Activated CD8-positive, alpha-beta memory T cell treated with anti-CD3 and anti-CD28 coated beads for 24 hours (primary cell): ENCODE measurements at places on chromosomes 16 and 17.

GRCh38 chr17:83103200-83103942 lies 24.0 kb downstream of the METRNL start:
- no peak for DNase-seq

DNA sequence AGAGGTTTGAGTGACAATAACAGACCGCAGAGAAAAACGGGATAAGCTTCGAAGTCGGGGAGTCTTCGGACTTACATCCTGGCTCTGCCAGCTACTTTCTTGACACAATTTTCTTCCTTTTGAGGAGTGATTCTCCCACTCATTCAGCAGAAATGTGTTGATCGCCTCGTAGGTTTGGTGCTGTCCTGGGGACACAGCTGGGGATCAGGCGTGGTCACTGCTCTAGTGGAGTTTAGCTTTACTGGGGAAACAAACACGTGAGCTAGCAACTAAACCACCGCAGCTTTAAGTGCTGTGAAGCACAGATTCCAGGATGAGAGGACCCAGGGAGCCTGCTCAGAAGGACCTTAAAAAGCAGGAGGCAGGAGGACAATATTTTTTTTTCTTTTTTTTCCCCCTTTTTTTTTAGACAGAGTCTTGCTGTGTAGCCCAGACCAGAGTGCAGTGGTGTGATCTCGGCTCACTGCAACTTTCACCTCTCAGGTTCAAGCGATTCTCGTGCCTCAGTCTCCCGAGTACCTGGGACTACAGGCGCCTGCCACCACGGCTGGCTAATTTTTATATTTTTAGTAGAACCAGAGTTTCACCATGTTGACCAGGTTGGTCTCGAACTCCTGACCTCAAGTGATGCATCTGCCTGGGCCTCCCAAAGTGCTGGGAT lies 858 bp downstream of the NUBP1 start:
- DNase-seq = no peak

DNA sequence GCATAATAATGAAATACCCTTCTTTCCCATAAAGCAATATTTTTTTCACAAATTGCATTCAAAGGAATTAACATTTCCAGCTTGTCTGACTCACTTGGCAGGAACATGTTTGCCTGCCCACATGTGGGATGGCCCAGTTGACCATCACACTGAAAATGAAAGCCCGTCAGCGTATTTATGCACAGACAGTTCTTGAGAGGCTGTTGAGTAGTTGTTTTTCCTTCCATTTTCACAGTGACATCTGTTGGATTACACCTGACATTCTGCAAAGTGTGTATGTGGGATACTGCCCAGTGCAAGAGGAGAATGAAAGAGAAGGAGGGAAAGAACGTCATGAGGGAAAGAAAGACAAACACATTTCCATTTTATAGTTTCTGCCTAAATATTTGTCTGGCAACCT lies 29.7 kb downstream of the HS3ST4 start:
- DNase-seq = no peak

DNA sequence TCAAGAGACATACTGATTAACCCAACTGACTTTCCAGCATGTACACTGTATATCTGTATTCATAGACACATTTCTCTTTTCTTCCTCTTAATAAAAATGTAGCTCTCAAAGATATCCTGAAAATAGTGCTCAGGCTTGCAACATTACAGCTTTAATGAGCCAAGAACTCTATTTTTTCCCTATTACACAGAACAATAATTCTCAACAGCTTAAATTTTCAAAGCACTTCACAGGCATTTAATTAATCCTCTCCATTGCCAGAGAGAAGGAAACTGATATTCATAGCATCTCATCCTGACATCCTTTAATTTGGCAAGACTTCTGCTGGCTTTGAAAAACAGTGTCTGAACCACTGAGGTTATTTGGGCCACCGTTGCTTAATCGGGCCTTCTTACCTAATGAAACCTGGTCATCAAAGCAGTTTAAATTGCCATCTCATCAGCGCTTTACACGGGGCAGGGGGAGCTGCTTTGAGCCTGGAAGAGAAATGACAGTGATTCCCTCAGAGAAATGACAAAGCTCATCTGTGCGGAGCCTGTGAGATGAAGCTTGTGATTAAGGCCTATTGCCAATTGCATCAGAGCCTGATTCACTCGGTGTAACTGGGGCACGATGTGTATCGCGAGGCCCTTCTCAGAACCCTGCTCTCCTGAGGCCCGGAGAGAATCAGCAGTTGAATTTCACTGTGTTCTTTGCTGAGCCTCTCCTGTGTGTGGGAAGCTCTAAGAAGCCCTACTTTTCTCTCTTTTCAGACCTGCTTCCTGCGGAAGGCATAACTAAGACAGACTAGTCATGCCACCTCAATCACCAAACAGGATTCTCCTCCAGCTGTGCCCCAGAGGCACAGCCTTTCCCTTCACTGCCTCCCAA lies 8.5 kb upstream of the SIAH1 start:
- DNase-seq = no peak

GRCh38 chr16:68445458-68445857 lies 2.9 kb downstream of the SMPD3 start:
- DNase-seq = no peak

- peak; percentile 96 for DNase-seq
These were observed 463 bp downstream of the RILP start for GRCh38 chr17:1648963-1649843.

GRCh38 chr17:27353033-27353460 lies 59.1 kb downstream of the WSB1 start:
- DNase-seq = no peak

- peak; percentile 54 for DNase-seq
These were observed 49.2 kb downstream of the KCNJ12 start for GRCh38 chr17:21425321-21425720.

DNA sequence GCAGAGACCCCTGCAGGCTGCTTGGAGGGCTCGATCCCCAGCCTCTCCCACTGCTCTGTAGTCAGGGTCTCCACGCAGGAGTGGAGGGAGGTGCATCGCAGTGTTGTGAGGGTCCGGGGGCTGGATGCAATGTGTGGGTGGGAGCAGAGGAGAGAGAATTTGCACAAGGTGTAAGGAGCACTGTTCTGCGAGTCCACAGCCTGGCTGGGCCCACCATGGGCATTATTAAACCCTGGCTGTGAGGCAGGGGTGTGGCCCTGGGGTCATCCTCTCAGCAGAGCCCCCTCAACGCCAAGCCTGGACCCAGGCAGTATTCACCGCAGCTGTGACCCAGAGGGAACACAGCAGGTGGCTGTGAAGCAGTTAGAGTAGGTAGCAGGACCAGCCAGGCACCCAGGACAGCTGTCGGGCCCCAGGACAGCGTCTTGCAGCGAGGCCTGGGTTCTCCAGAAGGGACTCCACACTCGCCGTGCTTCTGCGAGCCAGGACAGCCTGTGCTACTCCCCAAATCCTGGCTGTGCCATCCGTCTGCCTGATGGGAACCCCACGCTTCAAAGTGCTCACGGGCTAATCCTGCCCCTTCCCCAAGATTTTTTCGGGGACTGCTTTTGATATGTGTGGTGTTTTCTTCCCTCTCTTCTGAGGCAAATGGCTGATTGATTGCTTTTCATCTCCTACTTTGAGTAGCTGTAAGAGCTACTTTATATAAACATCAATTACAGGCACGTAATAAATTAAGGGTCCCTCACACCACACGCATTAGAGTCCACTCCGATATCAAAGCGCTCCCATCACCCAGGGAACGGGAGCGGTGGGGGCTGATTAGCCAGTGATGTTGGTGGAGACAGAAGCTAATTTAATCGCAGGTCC lies 100.9 kb upstream of the GSE1 start:
- no peak for DNase-seq

- no peak for DNase-seq
These were observed 62.1 kb upstream of the NOL11 start for GRCh38 chr17:67655478-67656148.

DNA sequence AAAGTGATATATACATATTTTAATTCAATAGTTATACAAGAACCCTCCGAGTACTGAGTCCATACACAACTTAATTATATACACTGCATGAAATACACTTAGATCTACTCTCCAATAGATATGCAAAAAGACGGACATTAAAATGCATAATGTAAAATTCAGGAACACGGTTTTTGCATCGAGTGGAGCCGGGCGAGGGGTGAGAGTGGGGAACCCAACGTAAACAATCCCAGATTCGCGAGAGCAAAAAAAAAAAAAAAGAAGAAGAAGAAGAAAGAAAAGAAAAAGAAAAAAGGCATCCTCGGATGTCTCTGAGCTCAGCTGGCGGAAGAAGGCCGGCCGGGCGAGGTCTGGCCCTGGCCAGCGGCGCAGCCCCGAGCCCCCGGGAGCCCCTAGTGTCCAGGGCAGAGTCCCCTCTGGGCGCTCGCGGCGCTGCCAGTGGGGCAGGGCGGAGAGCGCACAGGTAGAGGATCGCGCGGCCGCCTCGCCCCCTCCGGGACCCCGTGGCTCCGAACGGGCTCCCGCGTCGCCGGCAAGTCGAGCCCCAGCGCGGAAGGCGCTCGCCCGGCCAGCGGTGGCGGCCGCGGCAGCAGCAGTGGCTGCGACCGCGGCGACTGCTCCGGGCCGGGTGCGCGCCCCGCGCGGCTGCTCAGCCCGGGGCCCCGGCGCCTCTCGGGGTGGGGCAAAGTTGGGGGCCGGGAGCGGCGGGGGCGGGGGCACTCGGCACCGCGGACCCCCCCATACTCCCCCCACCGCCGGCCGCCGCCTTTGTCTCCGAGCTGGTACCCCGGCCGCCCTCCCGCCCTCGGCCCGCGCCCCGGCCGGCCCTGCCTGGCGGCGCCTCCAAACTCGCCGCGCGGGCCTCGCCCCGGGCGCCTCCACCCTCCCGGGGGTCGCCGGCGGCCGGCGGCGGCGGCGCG lies 9.6 kb upstream of the ZFHX3 start:
- no peak for DNase-seq

- DNase-seq = peak; percentile 33
These were observed 142.5 kb upstream of the HS3ST2 start for GRCh38 chr16:22671301-22672076.

- peak; percentile 55 for DNase-seq
These were observed 27.9 kb downstream of the SMG6 start for GRCh38 chr17:2275722-2276121.

GRCh38 chr17:1928976-1929375 lies 96.2 kb downstream of the RTN4RL1 start:
- DNase-seq = no peak

DNA sequence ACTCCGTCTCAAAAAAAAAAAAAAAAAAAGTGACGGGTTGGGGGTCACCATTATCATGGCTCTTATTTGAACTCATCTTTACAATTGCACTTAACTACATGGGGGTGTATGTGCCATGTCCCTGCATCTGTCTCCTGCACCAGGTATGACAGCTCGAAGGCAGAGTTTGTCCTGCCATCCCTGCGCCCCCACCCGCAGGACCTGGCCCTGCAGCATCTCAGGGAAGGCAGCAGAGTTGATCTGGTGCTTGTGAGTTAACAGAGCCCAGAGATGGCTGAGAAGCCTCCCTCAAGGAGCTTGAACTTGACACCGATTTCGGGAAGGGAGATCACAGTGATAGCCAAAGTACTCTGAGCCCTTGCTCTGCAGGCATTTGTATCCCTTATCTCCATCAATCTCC lies 44.8 kb downstream of the C16orf82 start:
- peak; percentile 46 for DNase-seq

DNA sequence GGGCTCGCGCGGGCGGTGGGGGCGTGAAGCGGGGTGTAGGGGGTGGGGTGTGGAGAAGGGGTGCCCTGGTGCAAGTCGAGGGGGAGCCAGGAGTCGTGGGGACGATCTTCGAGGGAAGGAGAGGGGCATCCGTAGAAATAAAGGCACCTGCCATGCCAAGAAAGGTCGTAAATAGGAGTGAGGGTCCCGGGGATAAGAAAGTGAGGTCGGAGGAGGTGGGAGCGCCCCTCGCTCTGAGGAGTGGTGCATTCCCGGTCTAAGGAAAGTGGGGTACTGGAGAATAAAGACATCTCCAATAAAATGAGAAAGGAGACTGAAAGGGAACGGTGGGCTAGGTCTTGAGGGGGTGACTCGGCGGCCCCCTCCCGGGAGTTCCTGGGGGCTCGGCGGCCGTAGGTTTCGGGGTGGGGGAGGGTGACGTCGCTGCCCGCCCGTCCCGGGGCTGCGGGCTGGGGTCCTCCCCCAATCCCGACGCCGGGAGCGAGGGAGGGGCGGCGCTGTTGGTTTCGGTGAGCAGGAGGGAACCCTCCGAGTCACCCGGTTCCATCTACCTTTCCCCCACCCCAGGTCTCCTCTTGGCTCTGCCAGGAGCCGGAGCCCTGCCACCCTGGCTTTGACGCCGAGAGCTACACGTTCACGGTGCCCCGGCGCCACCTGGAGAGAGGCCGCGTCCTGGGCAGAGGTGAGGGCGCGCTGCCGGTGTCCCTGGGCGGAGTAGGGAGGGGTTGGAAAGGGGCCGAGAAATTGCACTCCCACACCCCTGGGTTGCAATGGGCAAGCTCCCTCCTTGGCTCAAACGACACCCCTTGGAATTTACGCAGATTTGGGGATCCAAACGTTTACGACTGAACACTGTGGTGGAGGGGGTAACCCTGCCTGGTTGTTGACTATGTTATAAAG lies 888 bp downstream of the CDH1 start:
- DNase-seq = no peak

DNA sequence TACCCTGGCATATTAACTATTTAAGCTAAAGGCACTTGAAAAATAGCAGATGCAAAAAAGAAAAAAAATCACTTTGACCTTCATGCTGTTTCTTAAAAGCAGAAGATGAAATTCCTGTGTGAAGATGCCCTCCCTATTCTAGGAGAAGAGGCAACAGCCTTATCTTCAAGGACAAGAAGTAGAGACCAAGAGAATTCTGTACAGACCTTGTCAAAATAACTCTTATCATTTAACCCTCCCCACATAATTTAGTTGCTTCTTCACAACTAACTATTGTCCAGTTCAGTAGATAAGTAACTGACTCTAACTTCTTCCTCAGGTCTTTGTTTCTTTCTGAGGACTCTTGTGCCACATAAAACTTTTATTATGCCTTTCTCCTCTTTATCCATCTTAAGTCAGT lies 72.0 kb upstream of the MARCHF10 start:
- no peak for DNase-seq

GRCh38 chr17:44348234-44348987 lies 3.3 kb downstream of the GRN start:
- DNase-seq = no peak

DNA sequence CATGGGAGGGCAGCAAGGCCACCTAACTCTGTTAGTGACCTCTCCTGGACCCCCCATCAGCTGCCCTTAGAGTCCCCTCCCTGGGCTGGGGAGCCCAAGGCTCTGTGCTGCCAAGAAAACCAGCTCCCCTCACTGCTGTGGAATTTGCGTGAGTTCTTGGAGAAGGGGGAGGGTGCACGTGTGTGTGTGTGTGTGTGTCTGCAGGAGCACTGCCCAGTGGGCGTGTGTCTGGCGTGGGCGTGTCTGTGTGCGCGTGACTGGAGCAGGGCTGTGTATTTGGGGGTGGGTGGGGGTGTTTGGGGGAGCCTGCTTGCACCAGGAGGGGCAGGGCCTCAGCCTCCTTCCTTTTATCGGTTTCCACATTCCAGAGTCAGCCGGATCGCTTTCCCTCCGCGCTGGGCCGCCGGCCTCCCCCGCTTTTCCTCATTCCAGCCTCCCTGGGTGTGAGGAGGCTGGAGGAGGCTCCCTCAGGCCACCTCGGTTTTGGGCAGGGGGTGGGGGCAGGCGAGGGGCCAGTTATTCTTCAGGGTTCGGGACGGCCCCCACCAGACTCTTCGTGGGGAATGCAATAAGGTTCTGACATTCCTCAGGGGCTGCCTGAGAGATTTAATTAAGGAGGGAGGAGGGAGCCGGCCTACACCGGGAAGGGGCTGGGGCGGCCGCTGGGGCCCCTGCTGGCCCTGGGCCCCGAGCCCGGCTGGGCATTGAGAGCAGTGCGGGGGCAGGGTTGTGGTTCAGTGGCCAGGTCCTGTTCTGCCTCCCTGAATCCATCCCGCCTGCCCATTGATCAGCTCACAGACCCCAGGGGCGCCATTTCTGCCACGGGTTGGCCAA lies 2.5 kb downstream of the VASN start:
- no peak for DNase-seq
